ENCODE measurements at places on chromosomes 1 and 21.

DNA sequence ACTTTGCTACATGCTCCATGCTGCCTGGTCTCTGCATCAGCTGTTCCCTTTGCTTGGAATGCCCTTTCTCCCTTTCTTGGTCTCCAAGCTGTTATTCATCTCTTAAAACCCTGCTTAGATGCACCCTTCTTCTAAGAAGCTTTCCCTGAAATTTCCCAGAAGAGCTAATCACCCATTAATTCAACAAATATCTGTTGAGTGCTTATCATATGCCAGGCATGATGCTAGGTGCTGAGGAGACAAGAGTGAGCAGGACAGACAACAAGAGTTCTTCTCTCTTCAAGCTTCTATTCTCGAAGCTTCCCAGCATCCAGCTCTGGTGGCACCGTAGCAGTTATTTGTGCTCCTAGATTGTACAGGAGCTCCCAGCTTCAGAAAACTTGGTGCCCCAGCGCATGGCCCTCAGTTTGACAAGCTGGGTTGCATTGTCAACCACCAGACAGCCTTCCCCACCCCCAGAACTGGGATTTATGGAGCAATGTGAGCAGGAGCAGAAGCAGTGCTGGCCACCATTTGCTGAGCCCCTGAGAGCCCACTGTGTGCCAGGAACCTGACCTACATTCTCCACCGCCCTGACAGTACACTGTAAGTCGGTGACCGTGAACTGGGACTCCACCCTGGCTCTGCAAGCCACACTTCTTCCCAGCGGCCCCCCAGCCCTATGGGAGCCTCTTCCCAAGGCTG, 68.0 kb upstream of the ACOT11 start:
- DNase-seq = no peak

DNA sequence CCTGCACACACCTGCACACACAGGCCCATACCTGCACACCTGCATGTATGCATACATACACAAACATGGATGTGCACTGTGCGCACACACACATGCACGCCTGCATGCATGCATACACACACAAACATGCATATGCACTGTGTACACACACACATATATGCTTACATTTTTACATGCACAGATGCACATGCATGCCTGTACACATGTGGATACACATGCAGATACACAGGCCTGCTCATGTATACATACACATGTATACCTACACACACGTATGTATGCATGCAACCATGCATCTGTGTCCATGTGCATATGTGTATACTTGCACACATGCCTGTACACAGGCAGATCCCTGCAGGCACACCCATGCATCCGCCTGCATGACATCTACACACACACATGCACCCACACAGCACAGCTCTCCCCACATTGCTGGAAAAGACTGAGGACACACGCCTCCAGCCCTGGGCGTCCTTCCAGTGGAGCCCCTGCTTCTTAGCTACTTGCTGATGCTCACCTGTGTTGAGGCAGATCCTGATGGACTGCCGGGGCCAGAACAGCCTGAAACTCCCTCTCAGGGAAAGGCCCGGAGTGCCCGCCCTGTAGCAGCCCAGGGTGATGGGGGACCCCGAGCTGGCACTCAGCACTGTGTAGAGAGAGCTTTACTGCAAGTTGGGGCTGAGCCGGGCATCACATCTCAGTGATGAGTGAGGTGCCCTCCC, 28.6 kb downstream of the KRTAP10-1 start:
- DNase-seq = no peak

- DNase-seq = no peak
These were observed 57.8 kb downstream of the SLC35D1 start for GRCh38 chr1:66996018-66996682.

DNA sequence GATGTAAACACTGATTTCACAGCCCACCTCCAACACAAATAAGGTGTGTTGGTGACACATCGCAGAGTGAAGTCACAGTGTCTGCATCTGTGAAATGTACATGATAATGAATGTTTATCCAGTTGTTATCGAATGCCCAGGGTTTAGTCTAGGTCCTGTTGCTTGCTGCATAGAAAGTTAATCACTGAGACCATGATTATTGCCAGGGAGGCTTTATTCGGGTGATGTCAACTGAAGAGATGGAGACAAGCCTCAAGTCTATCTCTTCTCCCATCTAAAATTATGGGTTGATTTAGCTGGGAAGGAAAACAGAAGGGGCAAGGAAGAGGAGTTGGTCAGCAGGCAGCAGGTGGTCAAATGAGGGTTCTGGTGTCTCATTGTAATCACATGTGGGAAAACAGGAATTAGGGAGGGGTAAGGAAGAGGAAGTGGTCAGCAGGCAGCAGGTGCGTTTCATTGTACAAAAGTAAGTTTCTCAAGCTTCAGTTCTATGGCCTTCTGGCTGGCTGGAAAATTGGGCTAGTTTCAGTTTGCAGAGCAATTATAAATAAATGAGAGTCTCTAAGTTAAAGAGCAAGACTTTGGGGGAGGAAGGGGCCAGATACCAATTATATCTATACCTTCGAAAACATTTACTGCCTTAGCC, 146.3 kb upstream of the DNAH14 start:
- DNase-seq = no peak

DNA sequence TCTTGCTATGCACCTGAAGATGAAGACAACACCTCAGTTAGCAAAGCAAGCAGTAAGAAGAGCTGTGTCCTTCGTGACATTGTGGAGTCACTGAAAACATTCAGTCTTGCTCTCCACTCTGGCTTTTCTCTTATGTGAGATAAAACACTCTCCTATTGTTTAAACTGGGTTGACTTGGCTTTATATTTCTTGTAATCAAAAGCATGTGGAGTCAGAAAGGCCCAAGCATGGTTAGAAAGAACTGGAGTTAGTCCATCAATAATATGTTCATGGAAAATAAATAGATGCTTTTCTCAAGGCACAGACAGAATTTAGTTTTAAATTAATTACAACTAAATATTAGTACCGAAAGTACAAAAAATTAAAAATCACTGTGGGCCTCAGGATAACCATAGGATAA, 61.7 kb downstream of the UBE2U start:
- DNase-seq = no peak

DNA sequence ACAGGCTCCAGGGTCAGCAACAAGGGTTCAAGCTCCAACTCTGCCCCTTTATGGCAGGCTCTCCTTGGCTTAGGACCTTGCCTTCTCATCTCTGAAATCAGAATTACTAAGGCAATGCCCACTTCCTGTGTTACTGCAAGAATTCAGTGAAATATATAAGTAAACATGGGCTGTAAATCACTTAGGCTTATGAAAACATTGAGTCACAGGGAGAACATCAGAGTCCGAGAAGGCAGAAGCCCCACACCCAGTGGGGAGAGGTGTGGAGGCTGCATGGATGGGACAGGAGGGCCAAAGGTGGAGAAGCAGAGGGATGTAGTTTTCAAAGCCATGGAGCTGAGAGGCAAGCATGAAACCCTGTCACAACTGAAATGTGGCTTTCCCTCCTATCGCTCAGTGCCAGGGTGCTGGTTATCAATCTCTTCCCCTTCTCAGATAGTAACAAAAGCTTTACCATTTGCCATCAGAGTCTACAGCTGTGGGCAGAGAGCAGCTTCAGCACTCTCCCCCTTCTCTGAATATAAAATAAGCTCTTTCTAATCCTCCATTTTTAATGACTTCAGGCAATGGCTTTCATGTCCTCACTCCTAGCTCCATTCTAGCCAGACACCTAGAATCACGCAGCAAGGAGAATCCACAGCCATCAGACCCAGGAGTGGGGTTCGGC, 3.4 kb downstream of the RGS8 start:
- no peak for DNase-seq

DNA sequence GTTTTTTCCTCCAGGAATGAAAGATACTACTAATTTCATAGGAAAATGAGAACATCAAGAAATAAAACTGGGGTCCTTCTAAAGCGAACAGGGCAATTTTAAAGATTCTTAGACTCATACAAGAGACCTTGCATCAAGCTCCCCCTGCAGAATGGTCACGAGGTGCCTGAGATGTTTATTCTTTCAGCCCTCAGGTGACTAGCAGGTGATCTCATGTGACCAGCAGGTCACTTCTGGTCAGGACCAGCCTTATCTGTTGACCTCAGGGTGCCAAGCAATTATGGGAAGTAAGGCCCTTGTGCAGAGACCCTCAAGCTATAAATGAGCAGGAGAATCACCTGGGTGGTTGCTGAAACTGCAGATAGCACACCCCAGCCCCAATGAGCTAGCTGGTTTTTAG, 20.6 kb upstream of the TMEM51 start:
- no peak for DNase-seq

GRCh38 chr1:169768161-169768560, 26.5 kb downstream of the METTL18 start:
- DNase-seq = no peak

GRCh38 chr1:2914702-2915101, 106.6 kb upstream of the ACTRT2 start:
- DNase-seq = no peak
